ENCODE measurements at places on chromosomes 5 and 9.

DNA sequence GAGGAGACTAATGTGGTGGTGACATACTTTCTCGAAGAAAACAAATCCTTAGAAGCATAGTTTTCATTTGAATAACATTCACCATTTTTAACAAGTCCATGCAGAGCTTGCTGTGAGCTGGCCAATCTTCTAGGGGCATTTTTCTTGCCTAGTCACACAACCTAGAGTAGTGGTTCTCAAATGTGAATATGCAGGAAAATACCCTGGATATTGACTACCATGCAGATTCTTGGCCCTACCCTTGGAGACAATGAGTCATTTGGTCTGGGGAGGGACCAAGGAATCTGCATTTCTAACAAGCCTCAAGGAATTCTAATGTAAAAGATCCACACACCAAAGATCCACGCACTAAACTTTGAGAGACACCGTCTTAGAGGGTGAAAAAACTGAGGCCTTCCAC is 23.5 kb downstream of the GDNF start:
- no peak for DNase-seq

GRCh38 chr9:127021664-127022363 is 100.6 kb downstream of the ANGPTL2 start:
- no peak for DNase-seq

DNA sequence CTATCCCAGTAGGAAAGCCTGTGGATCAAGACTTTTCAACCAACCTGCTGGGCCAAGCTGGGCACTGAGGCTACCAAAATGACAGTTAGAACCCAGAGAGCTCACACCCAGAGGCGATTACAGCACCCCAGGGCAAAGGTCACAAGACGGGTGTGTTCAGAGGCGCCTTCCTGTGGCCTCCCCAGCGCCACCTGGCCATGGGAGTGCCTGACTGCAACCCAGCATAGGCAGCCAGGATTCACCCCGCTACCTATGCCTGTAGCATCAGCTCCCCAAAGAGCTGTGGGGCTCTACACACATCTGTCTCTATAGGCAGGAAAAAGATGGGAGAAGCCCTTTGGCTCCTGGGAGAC is 33.5 kb downstream of the PDGFRB start:
- DNase-seq = no peak

- DNase-seq = no peak
Observed at GRCh38 chr5:148228392-148228984, 9.8 kb upstream of the MARCOL start.

DNA sequence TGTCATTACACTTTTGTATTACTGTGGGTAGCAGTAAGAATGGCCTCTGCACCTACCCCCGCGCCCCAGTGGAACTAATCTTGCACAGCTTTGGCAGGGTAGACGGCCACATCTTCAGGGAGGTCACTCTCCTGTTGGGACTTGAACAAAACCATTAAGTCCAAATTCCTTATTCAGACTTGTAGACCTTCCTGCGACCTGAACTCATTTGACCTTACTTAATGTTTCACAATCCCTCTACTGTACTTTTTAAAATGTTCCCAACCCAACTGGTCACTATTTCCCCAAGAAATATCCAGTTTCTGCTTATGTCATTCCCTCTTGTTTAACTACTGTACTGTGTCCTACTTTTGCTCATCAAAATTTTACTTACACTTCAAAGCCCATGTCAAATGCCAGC is 5.3 kb upstream of the FAM120AOS start:
- DNase-seq = no peak

GRCh38 chr9:127828262-127829031 is 25.8 kb downstream of the FPGS start:
- DNase-seq = no peak

DNA sequence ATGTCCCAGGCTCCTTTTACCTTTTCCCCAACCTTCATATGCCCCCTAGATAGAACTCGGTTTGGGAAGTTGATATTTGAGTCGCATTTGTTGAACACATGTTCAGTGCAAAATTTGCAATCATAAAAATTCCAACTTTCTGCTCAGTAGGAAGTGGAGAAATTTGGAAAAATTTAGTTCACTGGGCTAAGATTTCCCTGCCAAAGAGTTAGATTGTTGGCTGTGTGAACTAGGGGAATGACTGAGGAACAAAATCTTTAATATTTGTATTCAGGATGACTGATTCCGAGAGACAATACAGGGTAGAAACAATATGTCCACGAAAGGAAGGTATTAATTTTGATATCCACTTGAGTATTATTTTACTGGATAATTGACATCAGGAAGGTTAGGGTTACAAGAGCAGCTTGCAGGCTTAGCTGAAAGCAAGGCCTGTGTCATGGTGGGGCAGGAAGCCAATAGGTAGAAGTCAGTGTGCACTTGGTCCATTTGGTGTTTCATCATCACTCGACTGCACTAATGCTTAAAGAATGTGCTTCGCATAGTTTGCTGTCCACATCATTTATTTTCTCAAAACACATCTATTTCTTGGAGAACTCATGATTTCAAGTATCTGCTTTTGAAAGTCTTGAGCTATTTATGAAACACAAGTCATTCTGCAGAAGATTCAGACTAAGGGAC is 59.4 kb upstream of the GNA14 start:
- no peak for DNase-seq

DNA sequence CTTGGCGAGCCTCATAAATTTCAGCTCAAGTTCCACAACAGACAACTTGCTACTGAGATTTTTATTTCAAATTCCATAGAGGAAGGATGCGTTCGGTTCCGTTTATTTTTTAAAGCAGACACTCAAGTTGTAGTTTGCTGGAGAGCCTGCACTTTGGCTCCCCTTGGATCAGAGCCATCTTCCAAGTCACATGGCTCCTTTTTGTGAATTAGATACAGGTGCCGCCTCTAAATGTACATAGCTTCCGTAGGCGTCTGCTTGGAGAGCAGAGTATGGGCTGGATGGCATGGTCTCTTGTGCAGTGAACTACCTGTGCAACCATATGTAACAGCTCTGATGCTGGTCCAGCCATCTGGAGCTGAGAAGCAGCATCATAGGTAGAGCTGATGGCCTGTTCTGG is 73.9 kb upstream of the WWC1 start:
- DNase-seq = no peak

DNA sequence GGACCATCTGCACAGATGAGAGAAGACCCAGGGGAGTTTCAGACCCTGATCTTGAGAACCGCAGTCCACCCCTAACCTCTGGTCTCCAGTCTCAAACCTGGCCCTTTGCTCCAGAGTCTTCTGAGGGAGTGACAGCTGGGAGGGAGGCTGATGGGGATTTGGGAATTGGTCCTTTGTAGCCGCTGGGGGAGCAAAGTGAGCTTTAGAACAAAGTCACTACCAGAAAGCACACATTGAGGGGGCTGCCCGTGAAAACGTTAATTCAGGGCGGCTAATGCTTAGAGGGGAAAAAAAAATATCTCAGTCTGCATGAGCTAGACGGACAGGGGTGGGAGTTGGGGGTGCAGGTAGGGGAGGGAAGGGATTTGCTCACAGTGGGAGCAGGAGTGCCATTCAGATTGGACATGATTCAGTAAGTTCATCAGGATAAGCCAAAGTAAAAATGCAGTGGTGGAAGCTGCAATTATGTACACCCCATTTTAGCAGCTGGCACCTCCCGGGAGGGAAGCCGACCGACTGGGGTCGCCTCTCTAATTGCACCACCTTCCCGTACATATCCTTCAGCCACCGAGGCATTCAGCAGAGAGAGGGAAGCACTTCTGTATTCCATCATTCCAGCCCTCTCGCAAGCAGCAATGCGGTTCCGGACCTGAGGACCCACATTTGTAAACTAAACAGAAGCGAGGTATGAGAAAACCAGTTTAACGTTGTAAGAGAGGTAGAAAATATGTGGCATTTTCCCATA is 123.4 kb upstream of the RETREG1 start:
- DNase-seq = no peak

- DNase-seq = no peak
Observed at GRCh38 chr9:129138144-129138462, 26.9 kb downstream of the PTPA start.

DNA sequence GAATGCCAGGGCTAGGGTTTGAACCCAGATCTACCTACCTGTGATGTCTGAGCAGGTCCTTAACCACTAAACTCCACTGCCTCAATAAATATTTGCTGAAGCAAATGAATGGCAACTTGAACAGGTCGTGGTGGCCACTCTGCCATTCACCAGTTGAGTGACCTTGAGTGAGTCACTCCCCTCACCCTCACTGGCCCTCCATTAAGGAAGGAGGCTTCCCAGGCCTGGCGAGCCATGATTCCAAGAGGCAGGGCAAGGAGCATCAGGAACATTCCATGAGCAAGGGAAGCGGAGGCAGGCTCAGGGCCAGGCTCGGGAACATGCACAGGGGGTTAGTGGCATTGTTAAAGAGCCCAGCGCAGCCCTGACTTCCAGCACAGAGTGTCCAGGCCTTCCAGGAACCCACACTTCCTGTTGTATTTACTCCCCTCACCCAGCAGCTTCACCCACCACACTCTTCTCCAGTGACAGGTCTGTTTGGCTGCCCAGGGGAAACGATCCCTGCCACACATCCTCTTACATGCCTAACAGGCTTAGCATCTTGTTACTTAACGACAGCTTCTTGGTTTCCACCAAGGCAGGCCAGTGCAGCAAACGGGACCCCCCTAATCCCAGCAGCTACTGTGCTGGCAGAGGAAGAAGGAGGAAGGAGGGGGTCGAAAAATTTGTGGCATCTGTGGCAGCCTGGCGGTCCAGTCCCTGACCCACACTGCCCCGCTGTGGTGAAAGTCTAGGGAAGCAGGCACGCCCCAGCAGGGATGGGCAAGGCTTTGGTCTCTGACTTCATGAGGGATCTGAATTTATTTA is 43.7 kb upstream of the TTC1 start:
- DNase-seq = no peak

- no peak for DNase-seq
Observed at GRCh38 chr9:34001298-34001697, 47.4 kb downstream of the UBAP2 start.

- no peak for DNase-seq
Observed at GRCh38 chr5:17852111-17852510, 217.9 kb downstream of the TAF11L14 start.

GRCh38 chr5:179182601-179183000 is 122.4 kb downstream of the ZNF354C start:
- DNase-seq = no peak

All from hypothalamus (tissue), 51 donors.